CD14-positive monocyte (primary cell): ENCODE measurements at places on chromosomes 2 and 18.

- no peak for DNase-seq
These were observed 195.3 kb upstream of the EPHA4 start for GRCh38 chr2:221767106-221768012.

DNA sequence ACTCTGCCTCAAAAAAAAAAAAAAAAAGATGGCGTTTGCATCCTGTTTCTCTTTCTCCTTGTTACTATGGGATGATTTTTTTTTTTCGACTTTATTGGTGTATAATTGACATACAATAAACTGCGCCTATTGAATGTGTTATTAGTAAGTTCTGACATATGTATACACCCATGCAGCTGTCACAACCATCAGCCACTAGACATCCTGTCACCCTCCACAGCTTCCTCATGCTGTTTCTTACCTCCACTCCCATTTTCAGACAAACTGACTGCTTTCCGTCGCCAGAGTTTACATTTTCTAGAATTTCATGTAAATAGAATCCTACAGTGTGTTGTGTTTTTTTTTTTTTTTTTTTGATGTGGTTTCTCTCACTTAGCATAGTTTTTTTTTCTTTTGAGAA lies 27.9 kb downstream of the RRM2 start:
- DNase-seq, result no peak

DNA sequence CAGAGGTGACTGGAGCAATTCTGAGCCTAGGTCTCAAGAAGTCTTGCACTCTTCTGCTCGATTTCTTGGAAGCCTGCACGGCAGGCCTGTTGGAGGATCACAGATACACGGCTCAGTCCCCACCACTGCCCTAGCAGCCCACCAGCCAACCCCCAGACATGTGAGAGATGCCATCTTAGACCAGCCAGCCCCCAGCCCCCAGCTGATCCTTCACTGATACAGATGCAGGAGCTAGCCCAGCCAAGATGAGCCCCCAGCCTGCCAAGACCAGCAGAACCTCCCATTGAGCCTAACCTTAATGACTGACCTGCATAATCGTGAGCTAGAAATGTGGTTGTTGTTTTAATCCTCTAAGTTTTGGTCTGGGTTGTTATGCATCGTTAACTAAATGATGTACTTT lies 47.5 kb downstream of the INHBB start:
- DNase-seq, result no peak

GRCh38 chr2:17057109-17058017 lies 391.7 kb upstream of the CYRIA start:
- no peak for DNase-seq

DNA sequence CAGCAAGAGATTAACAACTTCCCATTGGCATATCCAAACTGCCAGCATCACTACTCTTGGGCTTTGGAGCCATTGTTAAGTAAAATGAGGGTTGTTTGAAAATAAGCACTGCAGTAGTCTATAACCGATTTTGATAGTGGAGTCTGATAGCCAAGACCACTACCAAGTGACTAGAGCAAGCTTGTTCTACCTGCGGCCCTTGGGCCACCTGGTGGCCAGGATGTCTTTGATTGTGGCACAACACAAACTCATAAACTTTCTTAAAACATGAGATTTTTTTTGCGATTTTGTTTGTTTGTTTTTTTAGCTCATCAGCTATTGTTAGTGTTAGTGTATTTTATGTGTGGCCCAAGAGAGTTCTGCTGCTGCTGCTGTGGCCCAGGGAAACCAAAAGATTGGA lies 11.0 kb downstream of the UBE2E3 start:
- no peak for DNase-seq

DNA sequence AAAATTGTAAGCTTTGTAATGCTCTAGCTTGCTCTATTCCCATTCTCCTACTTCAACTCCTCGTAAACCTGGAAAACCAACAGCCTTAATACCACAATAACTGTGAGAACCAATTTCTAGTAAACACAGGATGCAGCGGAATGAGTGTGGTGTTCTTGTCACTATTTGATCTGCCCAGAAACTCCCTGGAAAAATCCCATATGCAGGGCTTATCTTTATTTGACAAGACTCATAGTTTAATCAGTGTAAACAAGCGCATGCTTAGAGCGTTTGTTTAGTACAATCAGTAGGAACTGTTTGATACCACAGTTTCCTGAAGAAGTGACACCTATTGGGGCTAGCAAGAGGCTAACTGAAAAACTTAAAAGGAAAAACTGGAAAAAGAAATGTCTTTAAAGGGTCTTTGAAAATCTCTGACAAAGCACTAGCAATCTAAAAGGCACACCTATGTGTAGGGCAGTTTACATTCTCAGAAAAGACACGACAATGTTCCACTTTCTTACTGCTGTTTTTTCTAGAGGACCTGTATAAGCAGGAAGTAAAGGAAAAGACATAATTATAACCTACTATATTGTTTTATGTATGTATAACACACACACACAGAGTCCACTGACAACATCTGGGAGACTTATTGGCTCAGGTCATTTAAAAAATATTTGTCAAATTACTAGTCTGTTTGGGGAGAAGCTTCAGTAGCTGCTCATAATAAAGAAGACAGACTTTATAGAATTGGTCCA lies 241.4 kb upstream of the KLHL14 start:
- no peak for DNase-seq
